Tongue (tissue), 3 donors: ENCODE measurements at places on chromosomes 6 and 20. TPM values are rescaled to one million over a fixed set of nuclear protein-coding genes. Genes with fewer than 3 reads are reported as not detected.

GRCh38 chr6:87716928-87717614 is 15.0 kb upstream of the AKIRIN2 start:
- no peak for DNase-seq

GRCh38 chr6:156174031-156174890 is 602.9 kb upstream of the ARID1B start:
- no peak for DNase-seq

DNA sequence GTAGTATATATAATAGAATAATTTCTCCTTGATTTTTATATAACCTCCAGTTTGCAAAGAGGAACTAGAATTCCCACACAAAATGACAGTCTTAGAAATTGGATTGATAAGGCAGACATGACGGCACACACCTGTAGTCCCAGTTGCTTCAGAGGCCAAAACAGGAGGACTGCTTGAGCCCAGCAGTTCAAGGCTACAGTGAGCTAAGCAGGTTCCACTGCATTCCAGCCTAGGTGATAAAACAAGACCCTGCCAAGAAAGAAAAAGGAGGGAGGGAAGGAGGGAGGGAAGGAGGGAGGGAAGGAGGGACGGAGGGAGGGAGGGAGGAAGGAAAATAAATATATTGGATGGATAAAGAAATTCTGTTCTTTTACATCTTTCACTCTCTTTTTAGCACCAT is 77.6 kb upstream of the SASH1 start:
- no peak for DNase-seq

DNA sequence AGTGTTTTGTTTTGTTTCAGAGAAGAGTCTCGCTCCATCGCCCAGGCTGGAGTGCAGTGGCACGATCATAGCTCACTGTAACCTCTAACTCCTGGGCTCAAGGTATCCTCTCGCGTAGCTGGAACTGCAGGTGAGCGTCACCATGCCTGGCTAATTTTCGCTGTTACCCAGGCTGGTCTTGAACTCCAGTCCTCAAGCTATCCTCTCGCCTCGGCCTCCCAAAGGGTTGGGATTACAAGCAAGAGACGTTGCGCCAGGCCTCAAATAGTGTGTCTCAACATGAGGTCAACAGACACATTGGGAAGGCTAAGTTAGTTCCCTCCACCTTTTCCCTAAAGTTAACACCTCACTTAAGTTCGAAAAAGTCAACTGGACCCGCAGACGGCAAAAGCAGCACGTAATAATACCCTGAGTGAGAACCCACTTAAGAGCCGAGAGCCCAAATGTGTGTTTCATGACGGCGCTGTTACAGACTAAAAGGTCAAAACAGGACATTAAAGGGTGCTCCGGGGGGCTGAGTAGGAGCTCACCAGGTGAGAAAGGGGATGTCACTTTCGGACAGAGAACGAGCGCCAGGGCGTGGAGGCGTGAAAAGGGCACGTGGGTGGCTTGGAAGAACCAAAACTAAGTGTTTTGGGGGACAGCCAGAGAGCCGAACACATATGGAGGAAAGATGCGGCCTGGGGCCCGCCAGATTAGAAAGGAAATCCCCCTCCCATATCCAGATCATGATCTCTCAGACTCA is 499 bp downstream of the TTI1 start:
- no peak for DNase-seq

The PMEPA1 gene
- total RNA-seq: 12.1 TPM

The FAM83D gene
- 9.5 TPM for total RNA-seq
